ENCODE measurements at places on chromosomes 16 and 17.
A peak's percentile ranks its signal among the peaks of the same experiment; 100 is the strongest.

DNA sequence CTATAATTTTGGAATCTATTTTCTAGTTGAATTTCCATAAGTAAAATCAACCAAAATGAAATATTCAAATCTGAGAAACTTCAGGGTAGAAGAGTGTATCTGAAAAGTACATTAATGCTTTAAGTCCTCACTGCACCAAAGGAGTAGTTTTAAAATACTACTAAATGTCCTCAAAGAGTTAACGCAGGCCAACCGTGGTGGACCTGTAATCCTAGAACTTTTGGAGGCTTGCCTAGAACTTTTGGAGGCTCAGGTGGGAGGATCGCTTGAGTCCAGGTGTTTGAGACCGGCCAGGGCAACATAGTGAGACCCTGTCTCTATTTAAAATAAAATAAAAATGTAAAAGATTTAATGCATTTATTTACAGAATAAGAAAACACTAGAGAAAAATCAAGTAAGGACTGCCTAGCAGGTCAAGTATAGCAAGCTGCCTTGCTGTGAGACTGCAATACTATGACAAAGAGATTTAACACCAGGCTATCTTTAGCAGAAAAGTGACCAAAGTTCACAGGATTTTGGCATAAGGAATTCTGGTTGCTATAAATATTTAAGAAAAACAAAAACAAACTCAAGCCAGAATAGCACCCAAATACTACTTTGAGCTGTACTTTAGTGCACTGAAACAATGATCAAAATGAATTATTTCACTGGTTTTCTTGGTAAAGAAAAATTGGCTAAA lies 41.0 kb downstream of the CHCT1 start:
- H3K27me3 ChIP-seq = no peaks in the 10 kb centered on the region
- no peak overlapping the region for H3K27ac ChIP-seq
- DNase-seq = no peak
- H3K4me3 ChIP-seq = no peak overlapping the region

DNA sequence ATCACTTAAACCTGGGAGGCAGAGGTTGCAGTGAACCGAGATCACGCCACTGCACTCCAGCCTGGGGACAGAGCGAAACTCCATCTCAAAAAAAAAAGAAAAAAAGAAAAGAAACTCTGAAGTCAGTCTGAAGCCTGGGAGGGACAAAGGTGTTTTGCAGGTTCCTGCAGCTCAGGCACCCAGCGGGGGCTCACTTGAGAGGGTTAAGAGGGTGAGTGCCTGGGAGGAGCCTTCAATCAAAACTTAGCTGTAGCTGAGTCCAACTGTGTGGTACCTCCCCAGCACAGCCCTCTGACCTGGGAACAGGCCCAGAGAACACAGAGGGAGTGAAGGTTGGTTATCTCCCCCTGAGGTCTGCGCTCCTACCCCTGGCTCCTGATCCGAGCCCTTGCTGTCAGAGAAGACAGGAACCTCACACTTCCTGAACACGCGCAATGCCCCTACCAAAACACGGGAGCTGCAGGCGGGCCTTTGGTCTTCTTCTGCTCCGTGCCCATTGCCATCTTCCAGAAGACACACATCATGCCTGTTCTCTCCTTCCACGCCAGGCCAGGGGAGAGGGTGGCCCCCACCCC lies 20.4 kb upstream of the ZC3H18 start:
- no peak overlapping the region for H3K27ac ChIP-seq
- H3K36me3 ChIP-seq = no peaks in the 10 kb centered on the region
- peaks cover 3% of the 10 kb centered on the region for H3K4me1 ChIP-seq
- no peak overlapping the region for H3K4me3 ChIP-seq

- no peak overlapping the region for H3K27ac ChIP-seq
- H3K4me1 ChIP-seq = no peaks in the 10 kb centered on the region
- no peak overlapping the region for H3K4me3 ChIP-seq
- H3K36me3 ChIP-seq = no peaks in the 10 kb centered on the region
- H3K27me3 ChIP-seq = no peaks in the 10 kb centered on the region
Measured at GRCh38 chr16:57592591-57593003, 35.8 kb upstream of the ADGRG1 start.

DNA sequence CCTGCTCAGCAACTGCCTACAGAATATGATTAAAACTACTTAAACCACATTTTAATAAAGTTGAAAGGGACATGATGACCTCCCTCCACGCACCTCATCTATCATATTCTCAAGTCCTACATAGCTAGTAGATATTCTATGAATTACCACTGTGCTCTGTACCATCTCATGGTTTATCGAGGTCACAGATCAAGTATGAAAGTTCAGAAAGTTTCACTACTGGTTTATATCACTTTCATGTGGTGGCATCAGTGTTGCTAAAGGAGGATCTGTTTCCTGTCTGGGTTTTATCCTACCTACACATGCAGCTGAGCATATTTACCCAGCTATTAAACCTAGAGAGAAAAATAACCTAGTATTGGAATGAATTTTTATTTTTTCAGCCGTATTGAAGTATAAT lies 214.9 kb upstream of the MON1B start:
- H3K27me3 ChIP-seq = no peaks in the 10 kb centered on the region
- H3K27ac ChIP-seq = no peak overlapping the region
- no peak for DNase-seq
- H3K4me3 ChIP-seq = no peak overlapping the region

DNA sequence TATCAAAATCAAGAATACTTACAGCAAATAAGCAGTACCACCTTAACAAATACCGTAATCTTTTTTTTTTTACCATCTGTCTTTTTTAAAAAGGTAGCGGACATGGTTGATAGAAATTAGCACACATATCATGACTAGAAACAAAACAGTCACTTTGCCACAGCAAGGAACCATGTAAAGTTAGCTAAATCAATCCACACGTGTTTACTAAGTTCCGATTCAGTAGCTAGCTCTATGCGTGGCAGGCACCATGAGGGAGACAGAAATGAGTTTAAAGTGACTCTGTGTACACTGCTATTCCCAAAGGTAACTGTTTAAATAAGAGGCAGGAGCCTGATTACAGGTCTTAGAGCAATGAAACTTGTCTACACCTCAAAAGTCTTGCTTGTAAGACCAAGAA lies 108.6 kb downstream of the XYLT1 start:
- H3K27ac ChIP-seq = no peak overlapping the region
- H3K36me3 ChIP-seq = no peaks in the 10 kb centered on the region
- no peak overlapping the region for H3K4me3 ChIP-seq
- peaks cover 19% of the 10 kb centered on the region for H3K4me1 ChIP-seq
- DNase-seq = no peak

- H3K4me1 ChIP-seq = peaks cover 12% of the 10 kb centered on the region
- H3K4me3 ChIP-seq = no peak overlapping the region
- H3K27ac ChIP-seq = peak overlapping the region; percentile 23
- peaks cover 4% of the 10 kb centered on the region for H3K36me3 ChIP-seq
Measured at GRCh38 chr16:67773569-67774456, 32.5 kb downstream of the RANBP10 start.

DNA sequence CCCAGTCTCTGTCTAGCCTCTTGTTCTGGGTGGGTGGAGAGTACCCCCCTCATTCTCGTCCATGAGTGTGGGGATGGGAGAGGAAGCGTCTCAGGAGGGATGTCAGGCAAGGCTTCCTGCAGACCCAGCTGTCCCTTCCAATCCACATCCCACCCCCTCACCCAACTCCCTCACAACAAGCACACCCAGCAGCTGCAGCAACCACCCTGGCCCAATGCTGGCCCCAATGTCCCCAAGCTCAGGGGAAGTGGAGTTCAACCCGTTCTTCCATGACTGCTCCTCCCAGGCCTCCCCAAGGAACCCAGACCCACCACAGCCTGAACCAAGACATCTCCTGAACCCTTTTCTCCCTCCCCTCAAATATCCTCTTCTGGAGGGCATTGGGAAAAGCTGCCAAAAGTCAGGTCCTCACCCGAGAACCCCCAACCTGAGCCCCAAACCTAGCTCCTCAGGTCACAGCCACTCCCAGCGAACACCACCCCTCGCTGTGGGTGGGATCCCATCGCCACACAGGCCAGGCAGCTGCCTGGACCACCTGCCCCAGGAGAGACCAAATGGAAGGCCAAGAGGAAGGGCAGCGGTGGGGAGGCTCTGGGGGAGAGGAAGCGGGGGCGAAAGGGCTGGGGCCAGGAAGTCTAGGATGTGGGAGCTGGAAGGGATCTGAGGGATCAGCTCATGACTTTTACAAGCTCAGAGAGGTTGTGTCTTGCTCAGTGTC lies 47.6 kb downstream of the FZD2 start:
- no peak overlapping the region for H3K4me3 ChIP-seq
- H3K36me3 ChIP-seq = no peaks in the 10 kb centered on the region
- no peak overlapping the region for H3K27ac ChIP-seq
- H3K27me3 ChIP-seq = no peaks in the 10 kb centered on the region
- DNase-seq = no peak

GRCh38 chr17:65364438-65364837 lies 197.0 kb downstream of the AXIN2 start:
- H3K27me3 ChIP-seq = no peaks in the 10 kb centered on the region
- no peak overlapping the region for H3K4me3 ChIP-seq
- no peak for DNase-seq
- H3K4me1 ChIP-seq = no peaks in the 10 kb centered on the region

- no peak for DNase-seq
- peaks cover 10% of the 10 kb centered on the region for H3K27me3 ChIP-seq
- peaks cover 8% of the 10 kb centered on the region for H3K4me1 ChIP-seq
- H3K4me3 ChIP-seq = no peak overlapping the region
- peak overlapping the region; percentile 0 for H3K27ac ChIP-seq
Measured at GRCh38 chr17:39663688-39664580, 1.2 kb upstream of the TCAP start.

- H3K36me3 ChIP-seq = no peaks in the 10 kb centered on the region
- DNase-seq = no peak
- H3K4me1 ChIP-seq = peaks cover under 1% of the 10 kb centered on the region
- H3K4me3 ChIP-seq = no peak overlapping the region
- peaks cover 98% of the 10 kb centered on the region for H3K27me3 ChIP-seq
Measured at GRCh38 chr17:48734333-48735061, 5.9 kb upstream of the HOXB13 start.

- no peak for DNase-seq
- H3K27ac ChIP-seq = no peak overlapping the region
- no peaks in the 10 kb centered on the region for H3K36me3 ChIP-seq
Measured at GRCh38 chr16:54511222-54511731, 224.7 kb upstream of the IRX3 start.

GRCh38 chr17:1996800-1997288 lies 28.3 kb downstream of the RTN4RL1 start:
- no peak overlapping the region for H3K4me3 ChIP-seq
- no peaks in the 10 kb centered on the region for H3K27me3 ChIP-seq
- no peak overlapping the region for H3K27ac ChIP-seq
- peaks cover 12% of the 10 kb centered on the region for H3K4me1 ChIP-seq
- no peak for DNase-seq

GRCh38 chr17:39744075-39744835 lies 6.5 kb downstream of the GRB7 start:
- peaks cover 10% of the 10 kb centered on the region for H3K27me3 ChIP-seq
- H3K27ac ChIP-seq = peak overlapping the region; percentile 6
- H3K36me3 ChIP-seq = no peaks in the 10 kb centered on the region
- peaks cover 14% of the 10 kb centered on the region for H3K4me1 ChIP-seq
- no peak overlapping the region for H3K4me3 ChIP-seq

GRCh38 chr17:44599298-44600175 lies 42.3 kb downstream of the FZD2 start:
- DNase-seq = peak; percentile 79
- H3K4me3 ChIP-seq = no peak overlapping the region
- H3K4me1 ChIP-seq = peaks cover 3% of the 10 kb centered on the region

GRCh38 chr17:57906910-57907309 lies 48.3 kb downstream of the CUEDC1 start:
- peaks cover 8% of the 10 kb centered on the region for H3K4me1 ChIP-seq

- H3K27ac ChIP-seq = no peak overlapping the region
- DNase-seq = peak; percentile 79
- no peaks in the 10 kb centered on the region for H3K27me3 ChIP-seq
- H3K4me1 ChIP-seq = peaks cover 15% of the 10 kb centered on the region
Measured at GRCh38 chr16:4097826-4098240, 18.4 kb downstream of the ADCY9 start.

GRCh38 chr16:85524630-85525419 lies 88.3 kb upstream of the GSE1 start:
- no peak for DNase-seq
- peaks cover 26% of the 10 kb centered on the region for H3K4me1 ChIP-seq
- H3K27ac ChIP-seq = no peak overlapping the region
- H3K27me3 ChIP-seq = no peaks in the 10 kb centered on the region
- H3K36me3 ChIP-seq = no peaks in the 10 kb centered on the region

DNA sequence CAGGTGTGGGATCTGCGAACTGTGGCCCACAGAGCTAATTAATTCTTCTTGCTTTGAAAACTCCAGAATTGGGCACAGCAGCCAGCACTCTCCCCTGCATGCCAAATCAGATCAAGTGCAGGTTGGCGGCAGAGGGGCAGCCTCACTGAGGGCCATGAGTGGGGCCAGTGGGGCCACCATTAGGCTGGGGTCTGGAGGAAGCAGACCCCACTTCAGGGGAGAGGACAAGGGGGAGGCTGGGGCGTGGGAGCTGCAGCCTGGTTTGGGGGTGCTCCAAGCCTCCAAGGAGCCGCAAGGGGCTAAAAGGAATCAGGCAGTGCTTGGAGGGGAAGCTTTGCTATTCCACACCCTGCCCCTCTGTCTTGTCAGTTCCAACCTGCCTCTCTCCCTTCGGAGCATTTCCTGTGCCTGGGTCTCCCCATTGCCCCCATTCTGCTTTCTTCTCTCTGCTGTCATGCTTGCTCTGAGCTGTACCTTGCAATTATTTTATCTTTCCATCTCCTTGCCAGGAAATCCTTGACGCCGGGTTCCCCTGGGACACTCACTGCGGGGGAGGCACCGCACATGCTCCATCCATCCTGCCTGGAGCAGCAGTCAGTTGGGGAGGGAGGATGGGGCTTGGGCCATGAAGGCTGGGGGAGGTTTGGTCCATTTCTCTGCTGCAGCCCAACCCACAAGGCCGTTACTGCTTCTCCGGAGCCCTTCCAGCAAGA lies 3.3 kb upstream of the ABCC3 start:
- no peak for DNase-seq
- no peaks in the 10 kb centered on the region for H3K27me3 ChIP-seq
- H3K36me3 ChIP-seq = no peaks in the 10 kb centered on the region
- peaks cover 51% of the 10 kb centered on the region for H3K4me1 ChIP-seq

- H3K27me3 ChIP-seq = no peaks in the 10 kb centered on the region
- DNase-seq = no peak
- no peak overlapping the region for H3K27ac ChIP-seq
- H3K4me3 ChIP-seq = no peak overlapping the region
- peaks cover 8% of the 10 kb centered on the region for H3K4me1 ChIP-seq
- H3K36me3 ChIP-seq = peaks cover 22% of the 10 kb centered on the region
Measured at GRCh38 chr17:28330671-28331070, 4.6 kb downstream of the IFT20 start.

DNA sequence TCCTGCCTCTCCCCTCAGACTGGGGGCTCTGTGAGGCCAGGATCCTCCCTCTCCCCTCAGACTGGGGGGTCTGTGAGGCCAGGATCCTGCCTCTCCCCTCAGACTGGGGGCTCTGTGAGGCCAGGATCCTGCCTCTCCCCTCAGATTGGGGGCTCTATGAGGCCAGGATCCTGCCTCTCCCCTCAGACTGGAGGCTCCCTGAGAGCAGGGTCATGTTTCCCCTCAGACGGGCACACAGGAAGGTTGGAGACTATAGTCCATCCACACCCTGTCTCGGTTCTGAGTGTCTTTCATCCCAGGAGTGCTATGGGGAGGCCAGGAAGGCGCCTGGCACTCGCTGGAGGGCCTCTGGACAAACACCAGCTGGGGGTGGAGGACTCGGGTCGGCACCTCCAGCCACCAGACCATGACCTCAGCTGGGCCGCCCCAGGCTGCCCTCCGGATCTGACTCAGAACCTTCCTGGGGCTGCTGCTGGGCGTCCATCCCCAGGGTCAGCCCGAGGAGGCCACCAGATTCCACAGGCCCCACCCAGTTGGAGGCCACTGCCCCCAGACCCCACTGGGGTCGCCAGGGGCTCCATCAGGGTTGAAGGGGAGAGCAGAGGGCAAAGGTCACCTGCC lies 21.9 kb upstream of the DLX4 start:
- no peaks in the 10 kb centered on the region for H3K4me1 ChIP-seq
- no peak for DNase-seq
- H3K36me3 ChIP-seq = no peaks in the 10 kb centered on the region
- H3K27ac ChIP-seq = no peak overlapping the region
- H3K4me3 ChIP-seq = no peak overlapping the region

Measured in lung (tissue), 17 donors.